COLO829 (cell line): ENCODE measurements at places on chromosomes 1 and 21.

DNA sequence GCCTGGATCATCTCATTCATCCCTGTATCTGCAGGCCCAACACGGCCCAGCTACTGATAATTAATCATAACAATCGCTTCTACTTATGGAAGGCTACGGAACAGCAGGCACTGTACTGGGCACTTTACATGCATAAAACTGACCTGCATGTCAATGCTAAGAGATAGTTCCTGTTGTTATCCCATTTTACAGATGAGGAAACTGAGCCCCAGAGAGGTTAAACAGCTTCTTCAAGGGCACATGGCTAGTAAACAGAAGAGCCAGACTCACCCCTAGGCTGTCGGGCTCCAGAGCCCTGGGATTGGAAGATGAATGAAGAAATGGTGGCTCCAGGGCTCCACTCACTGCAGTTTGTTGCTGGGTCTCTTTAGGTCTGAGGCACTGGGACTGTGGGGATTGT is 27.3 kb upstream of the VPS13D start:
- no peak for DNase-seq

- no peak for DNase-seq
Observed at GRCh38 chr1:59879996-59880505, 46.5 kb downstream of the CYP2J2 start.

- no peak for DNase-seq
Observed at GRCh38 chr1:183239793-183240525, 53.9 kb downstream of the LAMC2 start.

GRCh38 chr1:100164216-100164615 is 13.8 kb downstream of the LRRC39 start:
- DNase-seq, result peak; percentile 57

DNA sequence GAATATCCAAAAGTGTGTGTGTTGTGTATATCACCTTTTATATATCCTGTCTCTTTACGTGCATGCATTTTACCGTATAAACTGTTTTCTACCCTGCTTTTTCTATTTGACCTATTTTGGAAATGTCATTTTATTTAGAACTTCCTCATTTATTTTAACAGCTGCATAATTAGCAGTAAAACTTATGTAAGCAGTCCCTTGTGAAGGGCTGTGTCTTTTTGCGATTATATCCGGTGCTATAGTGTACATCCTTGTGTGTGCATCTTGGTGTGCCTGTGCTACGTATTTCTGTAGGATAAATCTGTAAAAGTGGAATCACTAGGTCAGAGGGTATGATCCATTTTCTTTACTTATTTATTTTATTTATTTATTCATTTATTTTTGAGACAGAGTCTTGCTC is 7.2 kb downstream of the LGALS8 start:
- no peak for DNase-seq

DNA sequence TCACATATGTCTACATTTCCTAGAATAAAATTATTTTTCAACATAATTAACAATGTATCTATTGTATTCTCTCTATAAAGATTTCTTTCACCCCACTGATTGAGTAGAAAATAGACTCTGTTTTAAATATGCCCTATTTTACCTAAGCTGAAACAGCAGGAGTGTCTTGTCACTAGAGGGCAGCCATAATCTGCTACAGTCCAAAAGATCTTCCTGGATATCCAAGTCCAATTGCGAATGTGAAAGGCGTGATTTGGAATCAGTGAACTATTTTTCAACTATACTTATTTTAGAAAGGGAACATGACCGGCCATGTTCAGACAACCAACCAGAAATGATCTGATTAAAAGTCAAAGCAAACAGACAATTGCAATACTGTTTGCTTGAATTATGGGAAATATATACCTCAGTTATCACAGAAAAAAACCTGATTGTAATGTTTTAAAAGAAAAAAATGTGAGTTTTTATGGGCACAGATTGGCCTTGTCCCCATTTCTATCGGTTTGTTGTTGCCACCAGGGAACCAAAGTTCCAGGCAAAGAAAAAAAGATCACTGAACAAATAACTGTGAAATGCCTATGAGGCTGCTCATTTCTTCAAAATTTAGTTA is 1211.0 kb upstream of the ADGRL4 start:
- DNase-seq, result peak; percentile 20

DNA sequence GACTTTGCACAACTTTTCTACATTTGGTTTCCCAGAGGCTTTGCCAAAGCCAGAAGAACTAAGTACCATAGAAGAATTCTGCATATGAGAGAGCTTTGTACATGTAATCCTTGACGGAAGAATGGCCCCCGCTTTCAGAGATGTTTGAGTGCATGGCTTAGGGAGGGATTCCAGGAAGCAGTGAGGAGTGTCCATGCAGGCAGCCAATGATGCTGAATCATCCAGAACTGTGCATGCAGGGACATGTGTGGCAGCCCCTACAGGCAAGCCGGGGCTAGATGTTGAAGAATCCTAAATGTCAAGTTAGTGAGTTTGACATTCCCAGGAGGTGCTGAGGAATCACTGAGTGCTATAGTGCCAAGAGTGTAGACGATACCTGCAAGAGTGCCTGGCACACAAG is 9.9 kb upstream of the HAO2 start:
- no peak for DNase-seq

- no peak for DNase-seq
Observed at GRCh38 chr1:116067566-116067890, 43.7 kb upstream of the MAB21L3 start.

DNA sequence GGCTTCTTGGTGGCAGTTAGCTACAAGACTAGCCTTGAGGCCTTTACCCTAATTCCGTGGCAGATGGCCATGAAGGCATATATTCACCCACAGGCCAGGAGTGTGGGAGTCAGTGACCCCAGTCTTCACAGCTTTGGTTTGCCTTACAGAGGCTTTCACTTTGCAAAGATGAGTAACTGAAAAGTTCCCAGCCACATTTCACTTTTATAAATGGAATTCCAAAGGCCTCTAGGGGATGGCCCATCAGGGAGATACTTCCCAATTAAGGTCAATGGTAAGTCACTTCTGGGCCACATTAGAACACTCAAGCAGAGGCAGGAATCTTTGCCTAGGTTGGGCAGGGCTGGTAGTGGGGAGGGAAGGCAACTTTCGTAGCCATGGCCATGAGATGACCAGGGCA is 13.1 kb upstream of the HEYL start:
- DNase-seq, result no peak

- DNase-seq, result no peak
Observed at GRCh38 chr1:162193815-162194214, 124.3 kb downstream of the NOS1AP start.

DNA sequence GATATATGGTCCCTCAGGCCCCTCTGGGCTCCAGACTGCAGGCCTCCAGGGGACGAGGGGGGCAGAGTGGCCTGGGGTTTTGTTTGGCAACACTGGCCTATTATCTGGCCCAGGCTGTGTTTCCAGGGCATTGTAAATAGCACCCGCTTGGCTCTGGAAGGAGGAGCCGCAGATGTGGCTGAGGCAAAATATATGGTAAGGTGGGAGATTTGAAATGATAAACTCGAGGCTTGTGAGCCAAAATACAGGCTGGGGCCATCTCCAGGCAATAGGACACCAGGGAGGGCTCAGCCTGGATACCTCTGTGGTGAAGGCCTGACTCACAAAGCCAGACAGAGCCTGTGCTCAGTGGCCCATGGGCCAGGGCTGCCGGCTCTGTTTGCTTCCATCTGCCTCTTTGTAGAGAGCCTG is 14.0 kb downstream of the NAV1 start:
- DNase-seq, result no peak

DNA sequence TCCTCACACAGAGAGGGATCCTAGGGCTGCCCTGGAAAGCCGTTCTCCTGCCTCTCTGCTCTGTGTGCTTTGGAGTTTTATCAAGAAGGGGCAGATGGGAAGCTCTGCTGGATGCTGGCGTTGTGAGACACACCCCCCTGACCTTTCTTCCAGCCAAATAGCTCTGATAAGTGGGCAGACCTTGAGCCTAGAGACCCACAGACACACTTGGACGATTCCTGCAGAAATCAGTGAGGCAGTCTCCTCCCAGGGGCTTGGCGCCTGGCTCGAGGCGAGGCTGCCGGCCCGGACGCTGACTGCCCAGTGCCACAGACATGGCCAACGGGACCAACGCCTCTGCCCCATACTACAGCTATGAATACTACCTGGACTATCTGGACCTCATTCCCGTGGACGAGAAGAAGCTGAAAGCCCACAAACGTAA is at the start of gene MRAP:
TSS of gene MRAP (plus strand) at position 198 of the 424 bp plus-strand sequence. CDS start at position 315, 117 bp downstream.
- no peak for DNase-seq

DNA sequence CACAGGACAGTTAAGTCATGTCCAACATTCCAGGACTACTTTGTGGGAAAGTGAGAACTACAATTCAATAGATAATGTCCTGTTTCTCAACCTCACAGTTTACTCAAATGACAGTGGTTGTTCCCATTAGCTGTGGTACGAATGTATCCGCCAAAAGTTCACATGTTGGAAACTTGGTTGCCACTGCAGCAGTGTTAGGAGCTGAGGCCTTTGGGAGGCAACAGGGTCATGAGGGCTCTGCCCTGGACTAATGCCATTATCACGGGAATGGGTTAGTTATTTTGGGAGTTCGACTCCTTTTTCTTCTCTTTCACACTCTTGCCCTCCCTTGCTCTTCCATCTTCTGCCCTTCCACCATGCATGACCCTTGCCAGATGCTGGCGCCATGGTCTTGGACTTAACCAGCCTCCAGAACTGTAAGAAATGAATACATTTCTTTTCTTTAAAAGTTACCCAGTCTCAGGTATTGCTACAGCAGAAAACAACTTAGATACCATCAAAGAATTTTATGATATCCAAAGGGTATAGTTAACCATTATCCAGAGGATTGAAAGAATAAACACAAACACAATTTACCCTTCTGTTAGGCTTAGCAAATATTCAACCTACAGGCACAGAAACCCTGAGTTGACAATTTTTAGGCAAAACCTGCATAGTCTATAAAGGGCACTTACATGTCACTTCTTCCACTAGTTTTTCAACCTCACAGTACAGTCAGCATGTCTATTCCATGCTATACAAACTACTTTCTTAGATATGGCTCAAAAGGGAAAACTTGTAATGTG is 7.4 kb downstream of the BCL10 start:
- DNase-seq, result no peak
